ENCODE measurements at places on chromosomes 12 and 14.

- no peak for DNase-seq
Observed at GRCh38 chr12:113800201-113800600, 165.9 kb downstream of the RBM19 start.

GRCh38 chr12:117872546-117873169 is 96.1 kb downstream of the KSR2 start:
- no peak for DNase-seq

- peak; percentile 93 for DNase-seq
Observed at GRCh38 chr12:1812650-1813302, 7.6 kb upstream of the LRTM2 start.

DNA sequence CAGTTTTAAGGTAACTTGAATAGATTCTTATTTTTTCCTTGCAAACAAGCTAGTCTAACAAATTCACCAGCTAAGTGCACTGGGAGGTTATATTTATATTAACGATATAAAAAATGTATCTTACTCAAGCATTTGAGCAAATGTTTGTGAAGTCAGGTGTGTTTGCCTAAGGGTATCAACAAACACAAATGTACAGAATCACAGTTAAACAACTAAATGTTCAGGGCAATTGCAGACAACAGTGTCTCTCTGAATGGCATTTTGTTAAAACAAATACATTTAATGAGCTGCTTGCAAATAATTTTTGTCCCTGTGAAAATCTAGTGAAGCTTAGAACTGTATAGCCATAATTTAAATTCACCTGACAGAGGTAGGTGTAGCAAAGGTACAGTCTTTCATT is 28.2 kb upstream of the FLRT2 start:
- no peak for DNase-seq

DNA sequence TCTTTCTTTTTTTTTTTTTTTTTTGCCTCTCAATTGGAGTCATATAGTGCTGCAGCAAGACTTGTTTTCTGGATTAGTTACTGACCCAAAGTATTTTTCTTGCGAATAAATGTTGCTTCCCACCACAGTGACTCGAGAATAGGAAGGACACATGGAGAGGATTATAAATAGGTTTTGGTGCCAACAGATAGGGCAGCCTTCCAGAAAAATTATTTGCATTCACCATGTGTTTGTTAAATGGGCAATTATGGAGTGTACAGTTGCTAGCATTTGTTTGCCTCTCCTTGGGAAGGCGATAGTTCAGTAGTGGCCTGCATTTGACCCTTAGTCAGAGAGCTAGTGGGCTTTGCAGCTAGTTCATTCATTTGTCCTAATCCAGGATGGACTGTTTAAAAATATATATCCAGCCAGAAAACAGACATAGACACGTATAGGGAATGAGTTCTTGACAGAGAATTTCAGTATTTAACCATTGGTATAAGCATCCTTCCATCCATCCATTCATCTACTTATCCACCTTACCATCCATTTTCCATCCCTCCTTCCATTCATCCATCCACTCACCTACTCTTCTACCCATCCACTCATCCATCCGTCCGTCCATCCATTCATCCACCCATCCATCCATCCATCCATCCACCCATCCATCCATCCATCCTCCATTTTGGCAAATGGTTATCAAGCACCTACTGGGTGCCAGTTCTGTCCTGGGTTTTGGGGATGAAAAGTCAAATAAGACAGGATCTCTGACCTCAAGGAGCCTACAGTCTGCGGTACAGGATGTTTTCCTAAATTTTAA is 67.5 kb downstream of the CHST11 start:
- DNase-seq = no peak

GRCh38 chr12:95615749-95616148 is 64.5 kb upstream of the USP44 start:
- no peak for DNase-seq

DNA sequence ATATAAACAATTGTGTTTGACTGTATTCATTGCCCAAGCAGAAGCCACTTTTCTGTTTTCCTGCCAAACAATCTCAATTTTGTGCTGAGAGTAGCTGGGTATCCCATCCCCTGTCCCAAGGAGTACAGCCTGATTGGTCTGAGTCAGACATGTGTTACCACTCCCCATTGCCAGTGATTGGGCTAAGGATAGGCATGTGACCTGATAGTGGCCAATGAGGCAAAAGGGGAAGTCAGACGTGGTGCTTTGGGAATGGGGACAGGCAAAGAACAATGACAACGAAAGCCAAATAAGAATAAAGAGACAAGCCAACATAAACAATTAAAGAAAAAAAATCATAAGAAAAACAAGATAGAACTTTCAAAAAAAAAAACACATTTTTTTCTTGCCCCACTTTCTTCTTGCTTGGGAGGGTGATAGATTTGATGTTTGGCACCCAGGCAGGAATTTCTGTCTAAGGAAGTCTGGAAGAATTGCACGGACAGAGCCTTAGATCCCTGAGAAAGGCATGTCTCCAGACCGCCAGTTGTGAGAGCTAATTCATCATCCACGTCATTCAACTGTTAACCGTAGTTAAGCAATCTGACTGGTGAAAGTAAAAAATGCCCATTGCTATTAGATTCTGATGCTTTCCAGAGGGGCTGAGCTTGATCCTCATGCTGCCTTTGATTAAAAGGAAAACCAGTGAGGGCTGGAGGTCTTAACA is 626.6 kb upstream of the TMEM132C start:
- DNase-seq = peak; percentile 8

GRCh38 chr12:121754836-121755235 is 38.7 kb downstream of the RHOF start:
- DNase-seq = no peak

- no peak for DNase-seq
Observed at GRCh38 chr14:23881282-23881681, 72.3 kb upstream of the DHRS4 start.

DNA sequence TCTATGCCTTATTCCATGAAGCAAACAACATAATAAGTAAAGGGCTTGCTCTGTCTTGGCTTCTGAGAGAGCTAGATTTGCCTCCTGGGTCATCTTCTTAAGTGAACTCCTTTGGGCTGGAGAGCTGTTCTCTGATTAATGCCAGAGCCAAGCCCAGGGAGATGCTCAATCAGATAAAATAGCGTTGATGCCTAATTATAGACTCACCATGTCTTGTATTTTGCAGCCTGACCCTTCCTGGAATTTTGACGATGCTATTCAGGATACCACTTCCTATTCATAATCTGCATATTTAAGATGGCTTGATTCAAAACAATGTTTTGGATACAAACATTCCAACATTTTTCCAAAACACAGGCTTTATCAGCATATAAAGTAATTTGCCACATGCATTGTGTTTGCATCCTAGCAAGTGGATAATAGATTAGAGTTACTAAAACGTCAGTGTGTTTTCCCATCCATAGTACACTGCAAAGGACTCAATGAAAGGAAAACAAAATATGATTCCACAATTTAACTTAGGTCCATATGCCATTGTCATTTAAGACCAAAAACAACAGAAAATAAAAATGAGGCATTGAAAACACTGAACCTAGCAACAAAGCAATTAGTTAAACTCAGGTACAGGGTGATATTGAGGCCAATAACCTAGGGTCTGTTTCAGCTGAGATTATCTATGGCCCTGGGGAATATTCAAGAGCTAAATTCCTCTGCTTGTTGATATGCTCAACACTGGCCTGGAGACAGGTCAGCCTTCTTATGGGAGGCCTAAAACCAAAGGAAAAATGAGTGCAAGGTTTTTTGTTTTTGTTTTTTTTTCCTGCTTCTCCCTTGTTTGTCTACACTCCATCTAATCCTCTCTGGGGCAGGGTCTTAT is 184.2 kb upstream of the FOXN3 start:
- DNase-seq = no peak

- DNase-seq = no peak
Observed at GRCh38 chr12:59040656-59041055, 120.4 kb upstream of the LRIG3 start.

All from NB4 (cell line).